Activated T-cell treated with anti-CD3 and anti-CD28 coated beads, Interleukin-2, amount 50 U/mL, for 72 hours (primary cell): ENCODE measurements at places on chromosomes 12 and 14. TPM values are rescaled to one million over a fixed set of nuclear protein-coding genes. Genes with fewer than 3 reads are reported as not detected.

DNA sequence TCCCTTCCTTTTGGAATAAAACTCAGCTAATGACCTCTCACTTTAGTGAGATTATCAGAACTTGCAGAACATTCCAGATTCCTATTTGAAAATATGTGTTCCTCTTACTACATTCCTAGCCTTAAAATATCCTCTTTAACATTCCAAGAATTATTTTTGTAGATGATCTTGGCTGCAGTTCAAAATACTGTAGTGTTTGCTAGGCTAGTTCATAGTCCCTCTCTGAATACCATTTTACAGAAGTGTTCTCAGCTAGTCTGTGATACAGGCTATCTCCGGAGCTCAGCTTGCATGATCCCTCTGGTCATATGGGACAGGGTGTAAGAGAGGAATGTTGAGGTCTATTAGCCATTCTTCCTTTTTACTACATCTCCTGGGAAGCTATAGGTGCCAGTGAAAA is 17.6 kb upstream of the GPR33 start:
- no peak for DNase-seq

- peak; percentile 57 for DNase-seq
These were observed 4.6 kb downstream of the AP1G2 start for GRCh38 chr14:23562822-23563472.

The RESF1 gene
- total RNA-seq, result 133 TPM

The SH2B3 gene
- total RNA-seq, result 33.3 TPM

DNA sequence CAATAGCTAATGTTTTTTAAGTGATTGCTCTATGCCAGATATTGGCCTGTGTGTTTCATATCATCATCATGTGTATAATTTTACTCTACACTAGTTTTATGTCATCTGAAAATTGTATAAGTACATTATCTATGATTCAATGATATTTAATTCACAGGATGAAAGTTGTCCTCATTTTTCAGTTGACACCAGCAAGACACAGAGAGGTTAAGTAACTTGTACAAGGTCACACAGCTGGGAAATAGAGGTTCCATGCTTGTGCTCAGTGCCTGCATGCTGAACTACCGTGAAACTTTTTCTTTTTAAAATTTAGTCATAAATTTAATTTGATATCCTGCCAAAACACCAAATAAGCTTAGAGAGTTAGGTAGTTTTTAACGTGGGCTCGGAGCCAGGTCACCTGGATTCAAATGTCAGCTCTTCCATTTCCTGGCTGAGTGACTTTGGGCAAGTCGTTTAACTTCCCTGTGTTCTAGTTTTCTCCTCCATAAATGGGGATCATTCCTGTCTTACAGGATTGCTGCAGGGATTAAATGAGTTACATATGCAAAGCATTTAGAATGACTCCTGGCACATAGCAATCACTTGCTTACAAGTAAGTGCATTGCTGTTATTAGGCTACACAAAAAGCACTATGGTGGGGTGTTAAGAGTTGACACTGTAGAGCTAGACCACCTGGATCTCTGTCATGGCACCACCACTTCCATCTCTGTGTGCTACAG is 183.9 kb downstream of the ETV6 start:
- DNase-seq, result no peak

DNA sequence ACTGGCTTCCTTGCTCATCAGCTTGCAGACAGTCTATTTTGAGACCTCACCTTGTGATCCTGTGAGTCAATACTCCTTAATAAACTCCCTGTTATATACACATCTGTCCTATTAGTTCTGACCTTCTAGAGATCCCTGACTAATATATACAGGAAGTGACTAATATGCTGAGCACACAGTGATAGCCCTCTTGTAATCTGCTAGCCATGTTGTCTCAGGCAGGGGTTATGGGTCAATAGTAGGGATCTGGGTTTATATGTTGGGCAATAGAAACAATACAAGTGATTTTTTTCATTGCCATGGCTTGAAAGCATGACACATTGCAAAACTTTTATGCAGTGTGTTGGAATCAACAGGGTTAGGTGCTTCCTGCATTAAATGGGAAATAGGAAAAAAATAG is 562.2 kb downstream of the GALC start:
- DNase-seq, result no peak

The KLRK1 gene
- total RNA-seq, result 18.9 TPM

DNA sequence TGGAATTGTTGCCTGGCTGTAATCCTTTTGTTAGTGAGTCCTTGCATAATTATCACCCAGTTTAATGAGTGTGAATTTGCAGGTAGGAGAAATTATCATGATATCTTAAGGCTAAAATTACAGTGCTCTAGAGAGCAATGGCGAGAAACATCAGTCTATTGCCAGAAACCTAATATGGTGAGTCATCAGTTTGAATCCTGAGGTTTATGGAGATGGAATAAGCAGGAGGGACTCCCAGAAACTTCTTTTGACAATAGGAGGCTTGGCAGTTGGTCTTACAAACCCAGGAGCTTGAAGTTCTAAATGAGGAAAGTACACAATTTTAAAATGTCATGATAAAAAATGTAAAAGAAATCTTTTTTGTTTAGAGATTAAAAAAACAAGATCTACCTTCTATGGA is 31.5 kb upstream of the CRADD start:
- DNase-seq, result no peak

The AQP2 gene
- not detected for total RNA-seq

DNA sequence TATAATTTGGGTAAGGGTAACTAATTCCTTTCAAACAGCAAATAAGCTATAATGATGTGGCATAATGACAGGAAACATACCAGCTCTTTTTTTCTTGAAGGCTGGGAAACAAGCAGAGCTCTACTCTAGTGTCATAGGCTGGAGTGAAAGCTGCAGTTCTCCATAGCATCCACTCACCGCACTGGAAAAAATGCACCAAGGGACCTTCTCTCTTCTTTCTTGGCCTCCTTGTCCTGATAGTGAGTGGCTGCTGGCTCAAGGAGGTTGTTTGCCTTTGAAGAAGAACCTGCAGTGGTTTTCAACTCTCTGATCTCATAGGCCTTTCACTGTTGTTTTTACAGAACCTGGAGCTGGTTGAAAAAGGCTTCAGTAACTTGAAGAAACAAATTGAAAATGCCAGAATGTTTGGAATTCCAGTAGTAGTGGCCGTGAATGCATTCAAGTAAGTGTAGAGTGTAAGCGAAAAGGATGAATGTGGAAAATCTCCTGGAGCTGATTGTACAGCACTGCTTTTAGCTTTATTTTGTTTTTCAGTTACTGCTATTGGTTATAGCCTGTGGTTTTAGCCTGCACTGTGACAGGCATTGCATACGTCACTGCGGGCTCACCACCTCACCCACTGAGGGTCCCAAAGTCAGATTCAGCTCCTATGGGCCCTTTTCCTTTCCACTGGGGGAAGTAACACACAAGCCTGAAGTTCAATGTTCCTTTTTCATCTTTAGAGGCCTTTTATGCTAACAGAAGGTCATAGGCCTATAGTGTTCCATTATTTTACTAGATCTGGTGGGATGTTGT is 17.2 kb upstream of the AKAP5 start:
- no peak for DNase-seq

DNA sequence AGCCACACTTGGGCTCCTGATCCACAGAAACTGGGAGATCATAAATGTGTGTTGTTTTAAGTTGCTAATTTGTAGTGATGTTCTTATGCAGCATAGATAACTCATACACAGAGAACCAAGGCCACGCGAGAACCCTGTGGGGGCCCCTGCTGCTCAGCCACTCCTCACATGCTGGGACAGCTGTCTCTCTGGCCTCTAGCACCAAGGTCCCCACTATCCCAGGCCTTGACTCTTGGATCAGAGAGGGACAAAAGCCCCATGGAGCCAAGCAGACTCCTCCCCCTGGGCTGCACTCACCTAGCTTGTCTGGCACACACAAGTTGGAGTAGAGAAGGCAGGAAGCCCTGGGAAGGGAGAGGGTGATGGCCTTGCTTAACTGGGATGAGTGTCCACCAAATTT is 11.3 kb downstream of the PLD4 start:
- no peak for DNase-seq

The ENDOU gene
- 0.26 TPM for total RNA-seq

GRCh38 chr14:38197001-38197783 is 10.5 kb upstream of the SSTR1 start:
- no peak for DNase-seq

DNA sequence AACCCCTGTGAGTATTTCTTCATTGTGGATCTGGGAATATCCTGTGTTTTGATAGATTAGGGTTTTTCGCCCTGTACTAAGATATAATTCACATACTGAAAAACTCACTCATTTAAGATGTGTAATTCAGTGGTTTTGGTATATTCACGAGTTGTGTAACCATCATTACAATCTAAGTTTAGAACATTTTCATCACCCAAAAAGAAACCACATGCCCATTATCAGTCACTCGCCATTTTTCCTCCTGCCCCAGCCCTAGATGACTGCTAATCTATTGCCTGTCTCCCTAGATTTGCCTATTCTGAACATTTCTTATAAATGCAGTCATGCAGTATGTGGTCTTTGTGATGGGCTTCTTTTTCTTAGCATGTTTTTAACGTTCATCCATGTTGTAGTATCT is 67.9 kb upstream of the ATF1 start:
- no peak for DNase-seq

DNA sequence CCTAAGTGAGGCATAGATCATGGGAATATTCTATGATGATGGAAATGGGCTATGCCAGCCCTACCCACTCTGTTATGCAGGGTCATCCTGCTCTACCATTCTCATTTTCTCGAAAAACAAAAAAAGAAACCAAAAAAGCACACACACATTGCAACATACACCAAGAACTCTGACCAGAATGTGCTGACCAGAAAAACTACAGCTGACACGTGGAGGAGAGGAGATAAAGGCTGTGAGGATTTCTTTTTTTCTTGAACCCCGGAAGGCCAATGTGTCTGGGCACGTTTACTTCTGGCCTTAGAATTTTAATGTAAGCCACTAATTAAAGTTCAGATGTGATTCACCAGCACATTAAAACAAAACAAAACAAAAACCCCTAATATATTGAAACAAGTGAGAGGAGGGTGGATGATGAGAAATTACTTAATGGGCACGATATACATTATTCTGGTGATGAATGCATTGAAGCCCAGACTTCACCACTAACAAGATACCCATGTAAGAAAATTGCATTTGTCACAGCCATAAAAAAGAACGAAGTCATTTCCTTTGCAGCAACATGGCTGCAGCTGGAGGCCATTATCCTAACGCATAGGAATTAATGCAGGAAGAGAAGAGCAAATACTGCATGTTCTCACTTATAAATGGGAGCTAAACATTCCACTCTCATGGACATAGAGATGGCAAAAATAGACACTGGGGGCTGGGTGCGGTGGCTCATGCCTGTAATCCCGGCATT is 66.3 kb upstream of the PLEKHG3 start:
- no peak for DNase-seq

- no peak for DNase-seq
These were observed at the start of gene CLEC9A for GRCh38 chr12:10030446-10030845. TSS of gene CLEC9A (plus strand) at chr12:10030682. CDS start at chr12:10052688, 22,006 bp downstream.

The NANOG gene
- total RNA-seq, result not detected

DNA sequence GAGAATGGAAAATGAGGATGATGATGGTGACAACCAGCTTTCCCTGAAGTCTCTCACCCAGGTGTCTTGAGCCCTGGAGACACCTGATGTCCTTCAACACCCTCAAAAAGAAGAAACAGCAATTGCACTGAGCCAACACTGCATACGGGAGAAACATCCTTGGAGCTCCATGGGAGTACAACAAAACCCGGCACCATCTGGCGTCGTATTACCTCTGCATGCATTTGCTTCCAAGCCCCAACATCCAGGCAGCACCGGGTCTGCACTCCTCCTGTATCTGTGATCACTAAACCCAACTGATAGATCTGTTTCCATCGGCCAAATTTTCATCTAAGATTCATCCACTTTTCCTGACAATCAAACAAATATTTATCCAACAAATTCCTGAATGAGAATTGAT is 249.9 kb downstream of the DPF3 start:
- DNase-seq, result no peak

GRCh38 chr12:126488806-126489205 is 1423.6 kb downstream of the AACS start:
- DNase-seq, result no peak

DNA sequence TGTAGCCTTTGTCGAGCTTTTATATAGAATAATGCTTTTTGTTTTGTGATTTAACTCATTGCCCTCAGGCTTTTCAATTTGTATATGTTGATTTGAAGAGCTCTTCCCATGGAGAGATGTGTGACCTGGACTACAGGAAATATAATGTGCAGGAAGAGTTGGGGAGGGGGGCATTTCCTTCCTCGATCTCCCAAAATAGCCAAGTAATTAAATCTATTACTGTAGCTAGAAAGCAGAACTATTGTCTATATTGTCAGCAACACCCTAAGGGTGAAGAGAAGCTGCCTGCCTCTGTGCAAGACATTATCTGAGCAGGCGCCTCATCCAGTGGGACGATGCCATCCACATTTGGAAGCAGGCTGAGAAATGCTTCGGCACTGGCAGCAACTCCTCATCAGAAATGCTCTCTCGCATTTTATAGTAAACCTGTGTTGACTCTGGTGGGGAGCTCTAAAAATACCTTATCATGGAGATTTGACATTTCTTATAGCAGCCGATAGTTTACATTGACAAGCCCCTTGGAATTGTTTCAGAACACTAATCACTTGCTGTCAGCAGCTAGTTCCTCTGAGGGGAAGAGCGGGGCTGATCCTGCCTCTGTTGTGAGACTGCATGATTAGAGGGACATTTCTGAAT is 392.5 kb upstream of the RGS6 start:
- no peak for DNase-seq

The GPR33 gene
- not detected for total RNA-seq

GRCh38 chr12:79156846-79157463 is 292.4 kb downstream of the SYT1 start:
- DNase-seq, result no peak

The NFE2 gene
- total RNA-seq, result not detected

GRCh38 chr12:77682488-77682887 is 148.2 kb upstream of the NAV3 start:
- no peak for DNase-seq

- no peak for DNase-seq
These were observed 310.6 kb downstream of the GLT1D1 start for GRCh38 chr12:129163861-129164260.

The SLC8B1 gene
- total RNA-seq, result 25.9 TPM

The LTB4R gene
- 28.5 TPM for total RNA-seq

DNA sequence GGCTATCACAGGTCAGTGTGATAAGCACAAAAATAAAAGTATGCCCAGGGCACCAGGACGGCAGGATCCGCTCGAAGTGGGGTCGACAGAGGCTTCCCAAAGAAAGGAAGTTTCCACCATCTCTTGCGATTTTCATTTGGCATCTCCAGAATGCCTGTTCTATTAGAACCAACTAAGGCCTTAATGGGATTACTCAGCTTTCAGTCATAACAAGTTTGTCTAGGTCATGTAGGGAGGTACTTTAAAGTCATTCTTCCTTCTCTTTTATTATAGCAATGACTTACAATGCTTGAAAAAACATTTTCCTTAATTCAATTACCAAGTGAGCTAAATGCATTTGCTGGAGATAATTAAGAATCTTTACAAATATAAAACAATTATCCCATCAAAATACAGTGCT is 83.6 kb upstream of the DIO3 start:
- DNase-seq, result no peak

- no peak for DNase-seq
These were observed 100.1 kb downstream of the PPP1R12A start for GRCh38 chr12:79834712-79835376.
